Endothelial cell (in vitro differentiated cells): ENCODE measurements at places on chromosomes 2 and 18. TPM values are rescaled to one million over a fixed set of nuclear protein-coding genes. Genes with fewer than 3 reads are reported as not detected.

Gene CHRND
- total RNA-seq = not detected

DNA sequence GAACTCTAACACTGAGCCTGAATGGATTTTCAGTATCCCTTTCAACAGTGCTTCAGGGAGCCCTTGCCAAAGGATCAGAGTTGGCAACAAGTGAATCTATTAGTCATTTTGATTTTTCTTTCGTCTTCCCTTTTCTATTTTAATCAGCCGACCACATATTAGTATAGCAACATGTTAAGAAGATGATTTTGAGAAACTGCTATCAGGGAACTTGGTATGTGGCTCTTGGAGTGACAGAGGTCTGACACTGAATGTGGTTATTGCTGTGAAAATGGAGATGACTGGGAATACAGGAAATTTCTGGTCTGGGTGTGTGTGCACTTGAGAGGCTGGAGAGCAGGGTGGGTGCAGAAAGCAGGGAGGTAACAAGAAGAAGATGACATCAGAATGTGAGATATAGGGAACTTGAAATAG is 28.7 kb upstream of the IL1RL1 start:
- no peaks in the 10 kb centered on the region for H3K36me3 ChIP-seq
- no peak overlapping the region for H3K27ac ChIP-seq
- peaks cover 6% of the 10 kb centered on the region for H3K4me1 ChIP-seq
- no peak overlapping the region for H3K4me3 ChIP-seq

DNA sequence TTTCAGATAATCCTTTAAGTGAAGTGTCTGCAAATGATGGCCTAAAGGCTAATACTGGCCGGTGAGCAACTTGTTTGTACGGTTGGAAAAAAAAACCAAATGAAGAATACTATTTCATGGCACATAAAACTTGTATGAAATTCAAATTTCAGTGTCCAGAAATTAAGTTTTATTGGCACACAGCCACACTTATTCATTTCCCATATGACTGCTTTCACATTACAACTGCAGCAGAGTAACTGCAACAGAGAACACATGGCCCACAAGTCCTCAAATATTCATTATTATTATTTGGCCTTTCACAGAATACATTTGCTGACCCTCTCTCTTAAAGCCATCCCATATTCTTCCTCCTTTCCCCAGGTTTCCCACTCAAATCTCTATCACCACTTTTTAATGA is 1268.6 kb downstream of the LRP1B start:
- no peak for DNase-seq
- H3K4me1 ChIP-seq = no peaks in the 10 kb centered on the region
- no peaks in the 10 kb centered on the region for H3K27me3 ChIP-seq
- H3K4me3 ChIP-seq = no peak overlapping the region

DNA sequence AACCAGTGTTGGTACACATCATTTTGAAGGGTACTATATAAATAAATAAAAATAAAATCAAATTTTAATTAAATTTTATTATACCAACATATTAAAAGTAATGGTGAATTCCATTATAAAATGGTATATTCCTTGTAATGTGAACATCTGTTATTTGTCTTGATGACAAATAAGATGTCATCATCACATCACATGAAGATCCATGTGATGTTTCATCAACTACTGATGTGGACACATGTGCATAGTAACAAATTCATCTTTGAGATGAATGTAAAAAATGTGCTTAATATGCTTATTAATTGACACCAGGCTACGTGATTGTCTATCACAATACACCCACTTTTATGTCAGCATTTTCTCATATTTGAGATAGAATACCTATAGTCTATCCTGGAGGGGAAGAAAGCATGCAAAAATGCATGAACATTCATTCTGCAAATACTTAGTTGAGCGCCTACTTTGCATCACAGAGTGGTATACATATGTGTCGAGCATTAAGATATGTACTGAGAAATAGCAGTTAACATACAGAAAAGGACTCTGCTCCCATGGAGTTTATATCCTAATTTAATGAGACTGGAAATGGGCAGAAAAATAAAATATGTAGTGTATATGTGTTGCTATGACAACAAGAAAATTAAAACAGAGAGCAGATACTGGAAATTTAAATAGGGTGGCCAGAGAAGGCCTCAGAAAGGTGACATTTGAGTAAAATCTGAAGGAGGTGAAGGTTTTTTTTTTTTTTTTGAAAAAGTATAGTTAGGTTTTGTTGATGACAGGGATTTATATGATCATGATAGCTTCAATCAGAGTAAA is 281.1 kb downstream of the ARHGAP15 start:
- no peak overlapping the region for H3K27ac ChIP-seq
- H3K27me3 ChIP-seq = peaks cover 2% of the 10 kb centered on the region
- no peaks in the 10 kb centered on the region for H3K36me3 ChIP-seq
- no peaks in the 10 kb centered on the region for H3K4me1 ChIP-seq

DNA sequence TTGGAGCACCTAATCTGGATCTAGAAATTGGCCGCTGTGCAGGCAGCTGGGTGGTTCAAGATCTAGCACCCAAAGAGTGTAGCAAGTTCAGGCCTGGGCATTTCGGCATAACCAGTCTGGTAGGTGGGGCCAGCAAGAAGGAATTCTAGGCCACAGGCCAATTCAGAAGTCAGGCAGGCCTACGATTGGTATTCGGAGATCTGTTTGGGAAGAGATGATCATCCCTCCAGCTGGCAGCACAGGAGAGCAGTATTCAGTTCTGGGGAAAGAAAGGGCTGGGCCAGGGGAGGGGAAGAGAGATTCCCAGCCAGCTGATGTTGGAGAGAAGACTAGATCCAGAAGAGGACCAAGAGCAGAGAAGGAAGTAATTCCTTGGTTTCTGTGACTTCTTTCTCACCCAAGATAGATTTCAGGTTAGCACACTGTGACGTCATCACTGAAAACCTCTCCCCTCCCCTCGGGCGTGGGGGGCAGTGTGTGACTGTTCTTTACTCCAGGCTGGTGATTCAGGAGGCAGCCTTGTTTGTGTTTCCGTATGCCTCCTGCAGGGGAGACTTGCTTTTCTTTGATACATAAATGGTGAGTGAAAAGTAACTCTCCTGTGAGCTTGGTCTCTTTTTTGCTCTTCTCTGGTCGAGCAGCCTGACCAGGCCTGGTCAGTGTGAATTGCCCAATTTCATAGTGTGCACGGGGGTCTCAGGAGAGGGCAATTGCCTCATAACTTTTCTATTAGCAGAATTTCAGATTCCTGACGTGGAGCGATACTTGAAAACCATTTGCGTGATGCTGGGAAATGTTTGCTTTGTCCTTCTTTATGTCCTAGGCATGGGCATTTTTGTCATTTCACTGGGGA is 61.1 kb downstream of the MEIS1 start:
- peak overlapping the region; percentile 74 for H3K27ac ChIP-seq
- H3K36me3 ChIP-seq = no peaks in the 10 kb centered on the region
- peaks cover 54% of the 10 kb centered on the region for H3K4me1 ChIP-seq
- H3K27me3 ChIP-seq = peaks cover 2% of the 10 kb centered on the region
- DNase-seq = no peak
- no peak overlapping the region for H3K4me3 ChIP-seq

Gene FABP1
- not detected for total RNA-seq
